ENCODE measurements at places on chromosomes 7 and 10.

DNA sequence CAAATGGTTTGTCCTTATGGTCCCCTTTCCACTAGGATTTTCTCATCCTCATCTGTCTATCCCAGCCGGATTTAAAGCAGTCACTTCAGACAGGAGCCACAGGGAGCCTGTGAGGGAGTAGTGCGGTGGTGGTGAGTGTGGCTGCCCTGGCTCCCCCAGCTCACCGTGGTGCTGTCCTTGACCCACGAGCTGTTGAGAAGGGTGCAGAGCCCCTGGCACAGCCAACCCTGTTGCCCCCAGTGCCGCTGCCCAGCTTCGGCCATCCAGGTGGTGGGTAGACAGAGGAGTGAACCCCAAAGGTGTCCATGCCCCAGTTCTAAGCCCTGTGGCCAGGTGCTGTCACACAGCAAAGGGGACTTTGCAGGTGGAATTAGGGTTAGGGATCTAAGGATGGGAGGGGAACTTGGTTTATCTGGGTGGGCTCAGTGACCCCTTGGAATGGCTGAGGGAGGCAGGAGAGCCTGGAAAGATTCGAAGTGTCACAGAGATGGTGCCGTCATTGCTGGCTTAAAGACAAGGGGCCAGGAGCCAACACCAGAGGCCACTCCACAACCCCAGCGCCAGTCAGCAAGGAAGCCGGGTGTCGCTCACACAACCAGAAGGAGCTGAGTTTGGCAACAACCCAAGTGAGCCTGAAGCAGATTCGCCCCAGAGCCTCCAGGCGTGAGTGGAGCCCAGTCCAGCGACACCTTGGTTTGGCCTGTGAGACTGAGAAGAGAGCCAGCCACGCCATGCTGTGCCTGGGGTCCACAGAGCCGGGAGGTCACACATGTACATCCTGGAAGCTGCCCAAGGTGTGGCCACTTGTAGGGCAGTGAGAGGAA lies 142.4 kb downstream of the ADCY1 start:
- no peak for DNase-seq

- no peak for DNase-seq
Measured at GRCh38 chr10:21811245-21811585, 192.3 kb downstream of the DNAJC1 start.

GRCh38 chr7:92425311-92425947 lies 21.9 kb upstream of the GATAD1 start:
- no peak for DNase-seq

DNA sequence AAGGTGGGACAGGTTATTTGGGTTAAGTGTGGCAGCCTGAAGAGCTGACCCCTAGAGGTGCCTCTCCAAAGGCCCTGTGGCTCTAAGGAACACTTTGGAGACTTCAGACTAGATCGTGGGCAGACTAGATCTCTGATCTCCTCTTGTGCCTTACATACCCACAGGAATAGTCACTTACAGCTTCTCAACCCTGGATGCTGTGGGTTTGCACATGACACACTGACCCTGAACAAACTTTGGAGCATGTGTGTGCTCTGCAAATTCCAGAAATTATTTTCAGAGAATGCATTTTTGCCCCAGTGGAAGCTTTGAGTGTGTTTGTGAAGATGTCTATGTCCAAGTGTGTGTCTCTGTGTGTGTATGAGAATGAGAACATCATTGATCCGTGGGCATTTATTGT lies 119.6 kb downstream of the EMX2 start:
- no peak for DNase-seq

GRCh38 chr10:14601872-14602725 lies 172.6 kb downstream of the FAM107B start:
- DNase-seq, result no peak

All from activated CD8-positive, alpha-beta memory T cell treated with anti-CD3 and anti-CD28 coated beads for 4 hours (primary cell).